ENCODE measurements at places on chromosomes 4 and X.

- DNase-seq, result no peak
These were observed 47.9 kb downstream of the DCAF8L1 start for GRCh38 chrX:27933361-27933760.

DNA sequence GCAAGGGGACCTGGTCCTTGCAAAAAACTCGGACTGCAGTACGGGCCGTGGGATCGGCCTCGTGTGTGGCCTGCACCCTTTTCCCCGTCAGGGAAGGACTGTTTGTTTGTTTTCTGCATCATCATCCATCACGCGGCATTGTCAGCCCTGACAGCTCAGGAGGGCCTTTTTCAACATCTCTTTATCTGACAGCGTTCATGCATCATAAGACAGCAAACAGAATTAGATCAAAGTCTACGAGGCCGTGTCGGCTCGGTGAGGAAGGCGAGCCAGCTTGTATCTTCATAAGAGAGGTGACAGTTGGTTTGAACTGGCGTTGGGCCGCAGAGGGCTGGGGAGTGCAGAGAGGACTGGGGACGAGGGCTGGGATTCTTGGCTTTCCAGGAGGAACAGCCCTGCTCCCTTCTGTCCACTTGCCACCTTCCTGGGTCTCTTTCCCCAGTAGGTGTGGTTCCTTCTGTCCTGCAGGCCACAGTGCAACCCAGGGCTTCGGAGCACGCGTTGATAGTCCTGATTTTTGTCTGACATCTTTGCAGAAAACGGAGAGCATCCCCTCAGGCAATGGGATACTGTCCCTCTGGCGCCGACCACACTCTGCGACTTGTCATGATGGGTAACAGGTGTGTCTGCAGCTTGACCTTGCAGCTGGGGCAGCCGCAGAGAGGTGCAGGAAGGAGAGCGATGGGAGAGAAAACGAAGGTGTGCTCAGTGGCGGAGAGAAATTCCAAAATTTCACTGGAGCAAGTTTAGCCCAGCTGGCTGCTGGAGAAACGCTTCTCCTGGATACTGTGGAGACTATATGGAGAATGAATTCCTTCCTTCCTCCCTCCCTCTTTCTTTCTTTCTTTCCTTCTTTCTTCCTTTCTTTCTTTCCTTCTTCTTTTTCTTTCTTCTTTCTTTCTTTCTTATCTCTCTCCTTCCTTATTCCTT, 104.0 kb upstream of the SHOX start:
- no peak for DNase-seq

GRCh38 chr4:41160012-41160789, 54.1 kb downstream of the APBB2 start:
- peak; percentile 66 for DNase-seq

GRCh38 chr4:53010318-53010717, 148.2 kb downstream of the RASL11B start:
- no peak for DNase-seq

- DNase-seq, result no peak
These were observed 76.4 kb downstream of the CXXC4 start for GRCh38 chr4:104418286-104418685.

DNA sequence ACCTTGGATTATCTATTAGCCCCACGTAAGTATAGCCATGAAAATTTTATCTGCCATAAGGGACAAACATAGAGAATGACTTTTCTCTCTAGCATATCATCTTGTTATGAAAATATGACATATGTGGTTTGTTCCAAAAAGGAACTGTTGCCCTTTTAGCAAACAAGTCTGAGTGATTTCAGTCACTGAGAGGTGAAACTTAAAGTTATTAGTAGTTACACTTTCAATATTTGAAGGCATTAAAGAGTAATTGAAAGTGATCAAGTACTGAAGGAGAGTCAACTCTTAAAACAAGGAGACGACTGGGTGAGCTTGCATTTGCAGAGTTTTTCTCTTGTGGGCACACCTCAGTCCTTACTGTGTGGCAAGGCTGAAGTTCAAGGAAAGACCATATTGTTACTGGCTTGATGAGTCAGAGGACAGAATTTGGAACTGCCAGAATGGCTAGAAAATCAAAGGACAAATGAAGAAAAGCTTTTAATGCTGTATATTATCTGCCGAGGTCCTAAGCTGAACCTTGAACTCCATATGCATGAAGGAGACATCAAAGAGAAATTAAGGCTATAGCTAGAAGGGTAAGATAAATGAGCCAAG, 205.1 kb upstream of the EMCN start:
- DNase-seq, result no peak

GRCh38 chrX:48938721-48939425, 18.5 kb downstream of the OTUD5 start:
- no peak for DNase-seq

DNA sequence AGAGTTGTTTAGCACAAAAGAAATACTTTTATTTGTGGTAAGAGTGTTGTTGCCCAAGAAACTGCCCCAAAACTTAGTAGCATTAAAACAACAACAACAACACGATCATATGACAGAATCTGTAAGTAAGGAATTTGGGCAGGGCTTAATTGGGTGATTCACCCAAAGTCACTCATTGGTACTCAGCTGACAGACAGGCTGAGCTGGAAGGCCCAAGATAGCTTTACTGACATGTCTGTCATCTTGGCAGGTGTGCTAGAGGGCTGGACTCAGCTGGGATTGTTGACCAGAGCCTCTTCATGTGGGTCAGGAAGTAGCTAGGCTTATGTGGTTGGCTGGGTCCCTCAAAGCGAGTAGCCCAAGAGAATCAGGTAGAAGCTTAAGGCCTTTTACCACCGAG, 52.3 kb downstream of the KIAA0232 start:
- DNase-seq, result no peak

DNA sequence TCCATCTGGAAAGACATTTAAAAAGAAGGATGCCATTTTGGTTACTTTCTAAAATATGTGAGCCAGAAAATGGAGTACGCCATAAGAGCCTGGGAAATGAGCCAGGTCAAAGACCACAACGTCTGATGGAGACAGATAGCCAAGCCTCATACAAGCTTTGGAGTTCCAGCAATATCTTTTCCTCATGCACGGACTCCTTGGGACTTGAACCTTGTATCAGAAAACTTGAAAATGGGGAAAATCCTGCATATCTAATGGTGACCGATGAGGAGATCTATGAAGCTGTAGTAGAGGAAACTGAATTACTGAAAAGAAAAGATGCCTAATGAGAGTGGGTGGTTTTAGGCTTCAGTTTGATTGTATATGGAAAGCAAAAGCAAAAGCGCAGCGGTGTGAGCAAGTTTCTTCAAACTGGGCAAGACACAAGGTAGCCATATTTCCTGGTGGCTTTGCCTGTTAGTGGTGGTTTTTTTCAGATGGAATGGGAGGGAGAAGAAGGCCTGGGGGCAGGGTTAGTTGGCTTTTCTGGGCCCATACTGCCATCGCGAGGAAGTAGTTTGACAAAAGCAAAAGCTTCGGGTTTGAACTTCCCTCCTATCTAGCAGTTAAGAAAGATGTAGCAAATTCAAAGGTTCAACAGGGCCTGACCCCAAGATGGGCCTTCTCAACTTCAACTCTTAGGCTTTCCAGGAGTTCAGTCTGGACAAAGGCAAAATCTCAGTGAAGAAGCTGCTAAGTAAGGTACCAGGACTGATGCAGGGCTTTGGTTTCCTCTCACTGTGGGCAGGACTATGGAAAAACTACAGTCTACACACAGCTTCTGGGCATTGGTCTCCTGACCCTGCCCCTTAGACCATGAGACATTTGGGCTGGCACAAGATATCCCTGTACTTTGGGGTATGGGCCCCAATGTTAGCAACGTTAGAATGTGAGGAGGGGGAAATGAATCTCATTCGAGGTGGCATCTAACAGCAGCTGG, 210.0 kb upstream of the STK26 start:
- DNase-seq, result peak; percentile 47

GRCh38 chr4:186400676-186401075, 134.7 kb downstream of the F11 start:
- DNase-seq, result peak; percentile 3

GRCh38 chr4:82293304-82293703, 80.5 kb downstream of the HNRNPD start:
- no peak for DNase-seq

DNA sequence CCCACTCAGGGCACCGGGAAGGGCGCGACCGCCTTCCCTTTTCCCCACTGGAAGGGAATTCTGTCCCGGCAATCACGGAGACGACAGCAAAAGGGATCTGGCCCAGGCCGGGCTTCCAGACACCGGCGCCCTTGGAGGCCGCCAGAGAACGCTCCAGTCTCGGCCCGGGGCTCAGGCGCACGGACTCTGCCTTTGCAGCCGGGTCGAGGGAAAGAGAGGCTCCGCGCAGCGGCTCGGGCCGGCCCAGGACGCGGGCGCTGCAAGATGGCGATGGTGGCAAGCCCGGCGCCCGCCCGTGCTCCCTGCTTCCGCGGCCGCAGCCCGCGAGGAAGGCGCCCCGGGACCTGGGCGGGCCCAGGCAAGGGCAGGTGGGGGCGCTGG, 1.1 kb downstream of the CTBP1 start:
- no peak for DNase-seq

DNA sequence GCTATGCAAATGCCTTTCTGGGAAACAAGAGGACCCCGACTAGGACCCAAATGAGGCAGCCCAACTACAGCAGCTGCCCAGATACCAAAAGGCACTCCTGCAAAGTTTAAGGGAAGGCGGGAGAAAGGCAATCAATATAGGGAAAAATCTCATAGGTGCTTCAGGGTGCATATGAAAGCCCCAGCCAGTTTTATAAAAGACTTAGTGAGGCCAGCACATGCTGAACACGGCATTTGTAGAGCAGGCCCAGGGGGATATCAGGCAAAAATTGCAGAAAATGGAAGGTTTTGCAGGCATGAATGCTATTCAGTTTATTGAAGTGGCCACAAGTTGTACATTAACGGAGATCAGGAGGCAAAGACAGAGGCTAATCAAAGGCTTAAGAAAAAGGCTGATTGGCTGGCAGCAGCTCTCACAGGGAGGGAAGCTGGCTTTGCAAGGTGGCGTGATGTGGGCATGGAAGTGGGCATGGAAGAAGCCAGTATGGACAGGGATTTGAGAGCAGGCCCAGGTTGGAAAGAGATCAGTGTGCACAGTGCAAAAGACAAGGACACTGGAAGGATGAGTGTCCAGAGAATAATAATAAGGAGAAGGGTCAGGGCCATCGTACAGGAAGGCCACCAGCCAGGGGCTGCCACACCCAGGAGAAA, 37.7 kb upstream of the UGT2B7 start:
- no peak for DNase-seq

- no peak for DNase-seq
These were observed 32.2 kb upstream of the CCKAR start for GRCh38 chr4:26522478-26522877.

DNA sequence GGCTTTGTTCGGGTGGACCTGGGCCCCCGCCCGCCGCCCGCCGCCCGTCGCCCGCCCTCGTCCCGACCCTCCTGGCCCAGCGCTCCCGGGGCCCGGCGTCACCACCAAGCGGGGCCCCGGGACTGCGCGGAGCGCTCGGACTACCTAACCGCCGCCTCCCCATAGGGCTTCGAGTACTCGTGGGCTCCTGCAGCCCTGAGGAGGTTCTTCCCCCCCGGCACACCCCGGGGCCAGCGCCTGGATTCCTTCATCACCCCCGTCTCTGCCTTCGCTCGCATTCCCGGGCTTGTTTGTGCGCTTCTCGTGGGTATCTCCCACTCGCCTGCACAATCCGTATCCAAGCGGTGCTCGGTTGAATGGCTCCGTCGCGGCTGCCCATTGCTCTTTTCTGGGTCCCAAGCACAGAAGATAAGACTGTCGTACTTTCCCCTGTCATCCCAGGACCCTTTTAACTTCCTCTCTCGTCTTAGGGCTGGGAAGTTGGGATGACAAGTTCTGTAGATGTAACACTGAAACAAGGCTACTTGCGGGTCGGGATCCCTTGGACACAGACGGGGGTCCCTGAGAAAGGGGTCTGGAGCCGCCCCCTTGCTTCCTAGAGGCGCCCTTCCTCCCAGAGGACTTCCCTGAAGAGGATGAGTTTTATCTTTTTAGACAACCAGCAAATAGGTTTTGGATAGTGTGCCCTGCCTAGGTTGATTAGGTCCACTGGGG, 565 bp downstream of the MOB1B start:
- no peak for DNase-seq

DNA sequence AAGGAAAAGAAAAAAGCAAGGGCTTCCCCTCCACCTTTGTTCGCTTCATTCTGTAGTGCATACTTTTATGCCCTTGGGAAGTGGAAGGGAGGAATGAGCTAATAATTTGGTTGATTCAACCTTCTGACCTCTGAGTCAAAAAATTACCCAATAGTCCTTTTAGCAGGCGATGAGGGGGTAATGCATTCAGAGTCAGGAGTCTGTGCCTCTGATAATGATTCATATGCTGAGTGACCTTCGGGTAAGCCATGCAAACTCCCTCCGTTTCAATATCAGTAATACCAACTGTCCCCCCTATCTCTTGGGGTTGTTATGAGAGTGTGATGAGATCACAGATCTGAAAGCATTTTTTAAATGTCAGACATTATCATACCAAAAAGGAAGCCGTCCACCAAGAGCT, 41.6 kb upstream of the ACSL4 start:
- no peak for DNase-seq

DNA sequence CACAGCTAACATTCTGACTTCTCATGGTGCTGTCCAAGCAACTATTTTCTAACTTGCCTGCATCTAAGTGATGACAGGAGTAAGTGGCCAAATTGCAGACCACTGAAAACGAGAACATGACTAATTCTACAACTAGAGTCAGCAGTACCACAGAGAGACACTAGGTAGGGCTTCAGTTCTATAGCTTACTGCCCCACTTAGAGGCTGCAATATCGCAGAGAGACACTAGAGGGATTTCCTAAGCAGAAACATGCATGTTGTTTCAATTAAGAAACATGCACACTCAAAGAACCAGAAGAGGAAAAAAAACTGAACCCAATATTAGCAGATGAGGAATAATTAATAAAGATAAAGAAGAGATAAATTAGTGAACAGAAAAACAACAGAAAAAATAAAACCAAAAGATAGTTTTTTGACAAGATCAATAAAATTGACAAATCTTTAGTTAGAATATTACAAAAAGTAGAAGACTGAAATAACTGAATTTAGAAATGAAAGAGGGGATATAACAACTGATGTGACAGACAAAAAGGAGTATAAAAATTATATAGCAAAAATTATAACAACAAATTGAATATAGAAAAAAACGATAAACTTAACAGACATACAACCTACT, 100.8 kb downstream of the SPIN4 start:
- peak; percentile 44 for DNase-seq

DNA sequence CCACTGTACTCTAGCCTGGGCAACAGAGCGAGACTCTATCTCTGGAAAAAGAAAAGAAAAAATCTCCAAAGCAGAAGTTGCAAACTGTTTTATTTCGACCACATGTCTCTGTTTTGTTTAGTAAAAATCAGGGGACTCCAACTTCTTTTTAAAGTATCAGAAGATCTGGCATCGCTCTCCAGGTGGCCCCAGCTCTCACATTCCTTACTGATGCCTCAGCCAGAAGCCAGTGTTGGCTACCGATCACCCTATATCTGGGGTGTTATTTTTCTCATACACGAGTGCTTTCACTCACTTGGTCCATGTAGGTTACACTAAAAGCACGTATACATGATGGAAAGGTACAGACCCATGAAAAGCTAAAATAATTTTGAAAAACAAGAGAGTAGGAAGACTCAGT, 8.3 kb downstream of the MPP1 start:
- no peak for DNase-seq

All from smooth muscle cell of the brain vasculature (primary cell).